ENCODE measurements at places on chromosomes 12 and 14. TPM values are rescaled to one million over a fixed set of nuclear protein-coding genes. Genes with fewer than 3 reads are reported as not detected.

The ADSS1 gene
- total RNA-seq: 5.4 TPM

The CD163 gene
- not detected for total RNA-seq

The SYNDIG1L gene
- total RNA-seq: not detected

The DNAH10 gene
- 0.11 TPM for total RNA-seq

The KLRK1 gene
- not detected for total RNA-seq

The P2RX2 gene
- total RNA-seq: not detected

The MYF5 gene
- not detected for total RNA-seq

The KLRC3 gene
- total RNA-seq: not detected

The SMCO2 gene
- 0.36 TPM for total RNA-seq

The PZP gene
- total RNA-seq: not detected

The CMKLR1 gene
- total RNA-seq: not detected

The GLT8D2 gene
- total RNA-seq: not detected

The KLHDC2 gene
- 32.8 TPM for total RNA-seq

The TOMM20L gene
- total RNA-seq: not detected

The C12orf76 gene
- 7.7 TPM for total RNA-seq

The FRMD6 gene
- total RNA-seq: 40.0 TPM

The AICDA gene
- 0.05 TPM for total RNA-seq

The TM9SF1 gene
- 67.8 TPM for total RNA-seq

The NTN4 gene
- 59.8 TPM for total RNA-seq

The RAB15 gene
- total RNA-seq: 19.1 TPM

The KITLG gene
- 12.3 TPM for total RNA-seq

The CLSTN3 gene
- 11.3 TPM for total RNA-seq

The GRIN2B gene
- 4.8 TPM for total RNA-seq

The PDE3A gene
- 5.6 TPM for total RNA-seq

The TSPAN31 gene
- total RNA-seq: 18.9 TPM

The SERPINA9 gene
- total RNA-seq: 0.13 TPM

The GDF11 gene
- 3.9 TPM for total RNA-seq

The OR4K14 gene
- total RNA-seq: not detected

The IGF1 gene
- total RNA-seq: not detected

The SIX6 gene
- total RNA-seq: not detected

The NTS gene
- 51.1 TPM for total RNA-seq

The TEX52 gene
- not detected for total RNA-seq

Measured in A549 treated with DMSO at 1 μM for 4 hours (cell line).